ENCODE measurements at places on chromosomes 2 and 18. TPM values are rescaled to one million over a fixed set of nuclear protein-coding genes. Genes with fewer than 3 reads are reported as not detected.

- H3K36me3 ChIP-seq = peaks cover 20% of the 10 kb centered on the region
- H3K27ac ChIP-seq = no peak overlapping the region
- DNase-seq = peak; percentile 57
- H3K27me3 ChIP-seq = peaks cover 6% of the 10 kb centered on the region
Observed at GRCh38 chr2:234669621-234670020, 172.7 kb upstream of the ARL4C start.

- H3K4me3 ChIP-seq = no peak overlapping the region
- no peaks in the 10 kb centered on the region for H3K36me3 ChIP-seq
- H3K27me3 ChIP-seq = no peaks in the 10 kb centered on the region
- H3K4me1 ChIP-seq = peaks cover 5% of the 10 kb centered on the region
- no peak overlapping the region for H3K27ac ChIP-seq
Observed at GRCh38 chr18:28003451-28003850, 173.5 kb downstream of the CDH2 start.

DNA sequence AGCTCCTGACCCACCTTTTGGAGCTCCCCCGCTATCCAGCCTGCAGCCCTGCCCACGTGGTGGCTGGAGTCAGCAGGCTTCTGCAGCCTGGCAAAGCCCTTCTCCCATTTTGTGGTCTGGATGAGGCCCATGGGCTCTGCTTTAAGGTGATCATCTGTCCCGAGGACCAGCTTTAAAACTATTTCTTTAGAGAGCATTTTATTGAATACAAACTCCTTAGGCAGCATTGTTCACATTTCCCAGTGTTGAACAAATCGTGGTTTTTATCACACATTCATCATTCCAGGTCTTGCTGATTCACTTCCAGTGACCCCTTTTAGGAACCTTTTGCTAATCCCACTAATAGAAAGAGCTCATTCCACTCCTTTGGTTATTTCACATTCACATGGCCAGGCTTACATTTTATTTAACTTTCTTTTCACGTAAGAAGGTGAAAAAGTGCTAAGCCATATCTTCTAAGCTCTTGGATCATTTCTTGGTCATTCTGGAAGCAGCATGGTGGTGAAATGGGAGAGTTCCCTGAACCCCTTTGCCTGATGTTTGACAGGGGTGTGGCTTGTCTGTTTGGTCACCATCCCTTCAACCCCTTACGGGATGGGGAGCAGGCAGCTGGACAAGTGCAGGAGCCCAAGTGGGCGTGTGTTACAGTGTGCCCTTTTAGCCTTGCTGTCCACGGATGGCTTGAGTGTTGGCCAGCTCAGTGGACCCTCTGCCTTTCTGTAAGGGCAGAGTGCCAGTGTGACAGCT lies 80.4 kb upstream of the RAPGEF4 start:
- no peak for DNase-seq
- H3K36me3 ChIP-seq = peaks cover 38% of the 10 kb centered on the region
- peaks cover 11% of the 10 kb centered on the region for H3K27me3 ChIP-seq
- no peaks in the 10 kb centered on the region for H3K4me1 ChIP-seq
- H3K27ac ChIP-seq = no peak overlapping the region

- no peaks in the 10 kb centered on the region for H3K36me3 ChIP-seq
- DNase-seq = no peak
- H3K27me3 ChIP-seq = no peaks in the 10 kb centered on the region
- H3K27ac ChIP-seq = no peak overlapping the region
Observed at GRCh38 chr2:143725400-143725799, 596.2 kb downstream of the ARHGAP15 start.

DNA sequence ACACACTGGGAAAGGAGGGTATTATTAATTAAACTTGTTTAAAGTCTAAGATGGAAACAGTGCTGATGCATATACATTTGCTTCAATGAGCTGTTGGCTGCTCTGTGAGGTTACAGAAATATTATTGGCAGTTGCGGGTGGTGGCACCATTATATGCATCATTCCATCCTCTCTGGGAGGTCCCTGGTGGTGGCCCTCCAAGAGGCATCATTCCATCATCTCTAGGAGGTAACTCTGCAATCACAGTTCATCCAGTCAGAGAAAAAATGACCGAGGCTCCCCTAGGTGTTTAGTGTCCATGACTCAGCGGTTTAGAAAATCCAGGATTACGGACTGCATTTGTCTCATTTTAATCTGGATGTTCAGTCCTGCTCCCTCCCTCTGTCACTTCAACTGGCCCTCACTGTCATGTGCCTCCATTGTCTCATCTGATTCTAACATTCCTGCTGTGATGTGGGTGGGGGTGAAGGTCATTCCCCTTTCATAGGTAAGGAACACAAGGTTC lies 15.4 kb downstream of the AFF3 start:
- H3K27me3 ChIP-seq = peaks cover 52% of the 10 kb centered on the region
- no peak overlapping the region for H3K27ac ChIP-seq
- H3K36me3 ChIP-seq = no peaks in the 10 kb centered on the region
- DNase-seq = no peak
- no peak overlapping the region for H3K4me3 ChIP-seq

SERPINB5 gene
- 0.18 TPM for total RNA-seq

CFAP53 gene
- 0.26 TPM for total RNA-seq

VSNL1 gene
- 78.4 TPM for total RNA-seq

RNF25 gene
- total RNA-seq = 23.9 TPM

DNA sequence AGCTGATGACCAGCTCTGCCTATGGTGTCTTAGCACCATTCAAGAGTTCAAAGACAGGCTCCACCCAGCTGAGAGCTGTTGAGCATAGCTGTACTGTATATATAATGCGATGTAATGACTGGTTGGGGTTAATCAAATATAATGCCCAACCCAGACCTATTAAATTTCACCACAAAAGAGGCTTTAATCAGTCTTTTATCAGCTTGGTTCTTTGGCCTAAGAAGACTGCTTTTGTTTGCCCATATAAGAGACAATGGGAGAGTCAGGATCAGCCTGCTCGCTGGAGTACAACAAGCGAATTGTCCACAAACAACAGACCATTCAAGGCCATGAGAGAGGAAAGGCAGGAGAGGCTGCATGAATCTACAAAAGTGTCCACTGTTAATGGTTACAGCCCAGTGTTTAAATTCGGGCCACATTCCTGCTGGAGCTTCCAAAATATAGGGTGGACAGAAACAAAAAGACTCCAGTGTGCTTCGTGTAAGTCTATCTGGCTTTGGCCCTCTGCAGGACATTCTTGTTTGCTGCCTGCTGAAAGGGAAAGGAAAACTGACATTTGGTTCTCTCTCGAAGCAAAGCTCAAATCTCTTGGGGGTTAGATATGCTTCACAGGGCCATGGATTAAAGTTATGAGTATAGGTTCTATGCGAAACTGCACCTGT lies 299.0 kb upstream of the FBXO11 start:
- no peaks in the 10 kb centered on the region for H3K27me3 ChIP-seq
- no peaks in the 10 kb centered on the region for H3K36me3 ChIP-seq
- peaks cover 55% of the 10 kb centered on the region for H3K4me1 ChIP-seq
- no peak for DNase-seq
- H3K4me3 ChIP-seq = no peak overlapping the region
- H3K27ac ChIP-seq = 0 out of 2 replicates have a peak overlapping the region, but pooled peaks have one; percentile 73

NGEF gene
- total RNA-seq = 5.4 TPM

MSTN gene
- total RNA-seq = not detected

DNA sequence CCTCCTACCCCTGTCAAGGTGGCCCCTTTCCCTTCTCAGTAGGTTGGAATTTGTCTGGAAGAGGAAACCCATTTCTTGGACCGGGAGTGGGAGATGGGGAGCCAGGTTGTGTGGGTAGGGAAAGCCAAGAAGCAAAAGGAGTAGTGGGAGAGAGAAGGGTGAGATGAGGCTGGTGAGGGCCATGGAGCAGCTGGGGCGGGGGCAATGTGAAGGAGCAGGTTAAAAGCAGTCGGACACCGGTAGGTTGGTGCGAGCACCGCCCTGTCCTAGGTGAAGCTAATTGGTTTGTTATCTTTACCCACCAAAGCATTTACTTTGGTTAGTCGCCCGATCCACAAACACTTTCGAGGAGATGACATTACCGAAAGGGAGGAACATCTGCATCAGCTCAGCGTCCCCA lies 306.8 kb downstream of the CELF4 start:
- peaks cover 50% of the 10 kb centered on the region for H3K27me3 ChIP-seq
- H3K4me3 ChIP-seq = no peak overlapping the region
- H3K36me3 ChIP-seq = no peaks in the 10 kb centered on the region

- H3K36me3 ChIP-seq = no peaks in the 10 kb centered on the region
- H3K27me3 ChIP-seq = no peaks in the 10 kb centered on the region
- H3K4me3 ChIP-seq = no peak overlapping the region
- DNase-seq = no peak
Observed at GRCh38 chr2:143151111-143151752, 22.0 kb downstream of the ARHGAP15 start.

DNA sequence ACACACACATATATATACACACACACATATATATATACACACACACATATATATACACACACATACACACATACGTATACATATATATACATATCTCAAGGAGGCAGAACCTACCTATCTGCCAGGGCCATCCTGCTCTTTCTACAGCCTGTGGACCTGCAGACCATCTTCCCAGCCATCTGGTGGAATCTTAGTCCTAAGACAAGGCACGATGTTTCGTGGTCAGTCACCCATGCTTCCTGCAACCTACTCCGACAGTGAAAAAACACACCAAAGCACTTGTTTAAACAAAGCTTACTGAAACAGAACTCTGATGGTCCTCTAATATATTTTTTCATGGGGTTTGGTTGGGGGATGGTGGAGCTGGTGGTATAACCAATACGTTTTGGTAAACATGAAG lies 164.2 kb upstream of the ZNF521 start:
- H3K27ac ChIP-seq = no peak overlapping the region
- no peak overlapping the region for H3K4me3 ChIP-seq
- no peaks in the 10 kb centered on the region for H3K27me3 ChIP-seq

DNA sequence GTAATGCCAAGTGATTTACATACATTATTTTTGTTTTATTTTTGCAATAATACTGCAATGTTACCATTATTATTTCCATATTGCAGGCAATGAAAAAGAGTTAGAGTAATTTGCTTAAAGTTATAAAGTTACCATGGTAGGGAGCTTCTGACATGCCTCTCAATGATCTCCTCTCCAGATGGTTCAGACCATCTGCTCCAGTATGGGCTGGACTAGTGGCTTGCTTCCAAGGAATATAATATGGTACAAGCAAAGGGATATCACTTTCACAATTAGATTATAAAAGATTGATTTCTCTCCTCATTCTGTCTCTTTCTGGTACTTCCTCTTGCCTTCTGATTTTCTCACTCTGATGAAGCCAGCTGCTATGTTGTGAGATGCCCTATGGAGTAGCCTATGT lies 245.4 kb downstream of the INSIG2 start:
- peaks cover 4% of the 10 kb centered on the region for H3K4me1 ChIP-seq
- H3K27me3 ChIP-seq = no peaks in the 10 kb centered on the region
- H3K27ac ChIP-seq = no peak overlapping the region
- DNase-seq = no peak

GRCh38 chr2:159249990-159250715 lies 36.4 kb downstream of the WDSUB1 start:
- H3K27ac ChIP-seq = 0 out of 2 replicates have a peak overlapping the region, but pooled peaks have one; percentile 33
- no peak overlapping the region for H3K4me3 ChIP-seq
- DNase-seq = no peak
- H3K4me1 ChIP-seq = no peaks in the 10 kb centered on the region
- no peaks in the 10 kb centered on the region for H3K27me3 ChIP-seq
- peaks cover 14% of the 10 kb centered on the region for H3K36me3 ChIP-seq

DNA sequence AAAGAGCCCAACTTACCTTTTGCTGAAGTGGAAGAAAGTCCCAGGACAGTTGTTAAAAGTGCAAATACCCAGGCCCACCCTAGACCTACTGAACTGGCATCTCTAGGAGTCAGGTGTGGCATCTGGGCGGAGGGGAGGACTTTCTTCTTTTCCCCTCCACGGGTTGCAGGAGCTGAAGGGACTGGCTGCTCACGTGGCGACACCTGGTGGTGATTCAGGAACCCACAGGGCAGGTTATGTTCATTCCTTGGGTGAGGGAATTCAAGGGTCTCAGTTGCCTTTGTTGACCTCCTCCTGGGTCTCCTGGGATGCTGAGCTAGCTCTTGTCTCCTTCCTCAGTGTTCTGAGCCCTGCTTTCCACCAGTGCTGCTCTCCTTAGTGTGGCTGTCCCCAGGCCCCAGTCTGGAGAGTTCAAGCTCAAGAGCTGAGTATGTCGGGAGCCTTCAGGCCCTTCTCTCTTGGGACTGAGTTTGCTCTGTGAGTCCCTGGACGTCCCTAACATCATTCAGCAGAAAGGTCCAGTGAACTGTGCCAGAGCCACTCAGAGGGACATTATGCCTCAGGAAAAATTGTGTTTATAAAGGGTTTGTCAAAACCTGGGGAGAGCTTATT lies 56.9 kb downstream of the DYSF start:
- H3K4me1 ChIP-seq = no peaks in the 10 kb centered on the region
- H3K36me3 ChIP-seq = no peaks in the 10 kb centered on the region
- H3K4me3 ChIP-seq = no peak overlapping the region

GNAL gene
- total RNA-seq = 26.7 TPM

- H3K27me3 ChIP-seq = no peaks in the 10 kb centered on the region
- no peak overlapping the region for H3K27ac ChIP-seq
- no peaks in the 10 kb centered on the region for H3K4me1 ChIP-seq
Observed at GRCh38 chr2:168006498-168006897, 240.9 kb downstream of the STK39 start.

- DNase-seq = no peak
- no peak overlapping the region for H3K4me3 ChIP-seq
- no peaks in the 10 kb centered on the region for H3K4me1 ChIP-seq
- H3K36me3 ChIP-seq = peaks cover 7% of the 10 kb centered on the region
Observed at GRCh38 chr2:25430556-25430955, 88.8 kb upstream of the DNMT3A start.

GRCh38 chr2:17850151-17850550 lies 28.3 kb upstream of the KCNS3 start:
- no peaks in the 10 kb centered on the region for H3K27me3 ChIP-seq
- H3K27ac ChIP-seq = no peak overlapping the region
- 0 out of 2 replicates have a peak, but pooled peaks cover 2% of the 10 kb centered on the region for H3K4me1 ChIP-seq

DNA sequence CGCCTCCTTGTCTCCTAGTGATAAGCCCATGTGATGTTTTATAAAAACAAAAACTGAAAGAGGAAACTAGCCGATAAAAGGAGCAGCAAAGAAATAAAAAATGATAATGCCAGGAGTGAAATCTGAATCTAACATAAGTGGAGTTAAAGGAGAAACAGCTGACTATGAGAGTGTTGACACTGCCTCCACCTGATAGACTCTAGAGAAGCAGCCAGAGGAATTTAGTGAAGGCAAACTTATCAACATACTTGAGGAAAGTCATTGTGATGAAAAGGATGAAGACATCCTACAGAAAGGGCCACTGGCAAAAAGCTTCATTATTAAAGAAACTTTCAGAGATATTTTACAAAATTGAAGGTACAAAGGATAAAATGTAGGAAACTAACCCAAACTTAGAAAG lies 1.9 kb downstream of the M1AP start:
- peaks cover 29% of the 10 kb centered on the region for H3K27me3 ChIP-seq
- H3K4me3 ChIP-seq = no peak overlapping the region
- peaks cover 2% of the 10 kb centered on the region for H3K36me3 ChIP-seq
- no peak overlapping the region for H3K27ac ChIP-seq
- peaks cover 19% of the 10 kb centered on the region for H3K4me1 ChIP-seq

GRCh38 chr2:96753661-96754282 lies 6.9 kb upstream of the CNNM4 start:
- H3K27ac ChIP-seq = no peak overlapping the region
- H3K27me3 ChIP-seq = no peaks in the 10 kb centered on the region
- H3K4me3 ChIP-seq = no peak overlapping the region
- 0 out of 2 replicates have a peak, but pooled peaks cover under 1% of the 10 kb centered on the region for H3K4me1 ChIP-seq
- H3K36me3 ChIP-seq = no peaks in the 10 kb centered on the region

CYP1B1 gene
- total RNA-seq = 4.1 TPM

GRCh38 chr2:222945887-222946286 lies 85.1 kb downstream of the ACSL3 start:
- H3K27ac ChIP-seq = peak overlapping the region; percentile 83
- H3K4me1 ChIP-seq = peaks cover 23% of the 10 kb centered on the region
- H3K27me3 ChIP-seq = no peaks in the 10 kb centered on the region
- no peaks in the 10 kb centered on the region for H3K36me3 ChIP-seq

EGR4 gene
- 0.09 TPM for total RNA-seq

GKN2 gene
- not detected for total RNA-seq

- no peaks in the 10 kb centered on the region for H3K27me3 ChIP-seq
- H3K4me3 ChIP-seq = no peak overlapping the region
- no peak for DNase-seq
- no peaks in the 10 kb centered on the region for H3K4me1 ChIP-seq
Observed at GRCh38 chr2:233438573-233439147, 84.4 kb downstream of the DGKD start.

All from WTC11 (cell line).